CD4-positive, alpha-beta T cell (primary cell): ENCODE measurements at places on chromosomes 5 and 9.
A peak's percentile ranks its signal among the peaks of the same experiment; 100 is the strongest.

DNA sequence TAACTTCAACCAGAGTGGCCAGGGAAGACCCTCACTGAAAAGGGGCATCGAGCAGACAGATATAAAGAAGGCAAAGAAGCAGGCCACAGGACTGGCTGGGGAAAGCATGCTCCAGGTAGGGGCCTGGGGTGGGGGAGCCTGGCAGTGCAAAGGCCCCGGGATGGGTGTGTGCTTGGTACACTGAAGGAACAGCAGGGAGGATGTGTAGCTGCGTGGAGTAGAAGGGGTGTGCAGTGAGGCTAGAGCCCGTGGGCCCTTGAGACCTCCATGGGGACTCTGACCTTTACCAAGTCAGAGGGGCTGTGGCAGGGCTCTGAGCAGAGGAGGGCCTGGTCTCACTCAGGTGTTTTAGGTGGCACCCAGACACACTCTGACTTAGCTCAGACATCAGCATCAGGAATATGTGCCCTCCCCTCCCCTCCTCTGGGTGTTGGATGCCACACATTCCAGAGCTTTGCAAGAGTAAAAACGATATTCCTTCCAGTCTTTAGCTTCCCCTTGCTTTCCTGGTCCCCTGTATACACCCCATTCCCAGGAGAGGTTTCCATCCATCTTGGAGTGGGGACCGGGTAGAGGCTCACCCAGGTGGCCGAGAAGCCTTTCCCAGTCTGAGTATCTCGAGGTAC is 7.6 kb downstream of the TRIM7 start:
- no peak for DNase-seq

- no peak for DNase-seq
Measured at GRCh38 chr5:105696440-105696839, 1974.3 kb downstream of the EFNA5 start.

- DNase-seq, result no peak
Measured at GRCh38 chr5:72096602-72097188, 10.6 kb upstream of the MAP1B start.

- DNase-seq, result no peak
Measured at GRCh38 chr5:144433893-144434292, 263.2 kb downstream of the KCTD16 start.

DNA sequence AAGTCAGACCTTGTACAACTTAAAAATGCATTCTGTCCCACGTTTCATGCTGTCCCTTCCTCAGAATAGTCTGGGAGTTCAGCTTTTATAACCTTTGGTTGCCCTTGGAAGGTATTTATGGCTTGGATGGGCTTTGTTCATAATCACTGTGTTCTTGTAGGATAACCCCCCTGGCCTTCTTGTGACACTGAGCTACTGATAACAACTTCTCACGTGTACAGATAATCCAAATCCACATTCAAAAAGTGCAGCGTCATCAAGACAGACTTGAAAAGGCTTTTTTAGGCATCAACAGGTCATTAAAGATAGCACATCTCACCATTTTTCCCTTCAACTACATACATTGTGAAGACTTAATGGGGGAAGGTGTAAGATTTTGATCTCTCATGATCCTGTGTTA is 42.0 kb downstream of the SLC1A3 start:
- DNase-seq, result no peak

- no peak for DNase-seq
Measured at GRCh38 chr5:172002310-172002709, 4.1 kb downstream of the FBXW11 start.

DNA sequence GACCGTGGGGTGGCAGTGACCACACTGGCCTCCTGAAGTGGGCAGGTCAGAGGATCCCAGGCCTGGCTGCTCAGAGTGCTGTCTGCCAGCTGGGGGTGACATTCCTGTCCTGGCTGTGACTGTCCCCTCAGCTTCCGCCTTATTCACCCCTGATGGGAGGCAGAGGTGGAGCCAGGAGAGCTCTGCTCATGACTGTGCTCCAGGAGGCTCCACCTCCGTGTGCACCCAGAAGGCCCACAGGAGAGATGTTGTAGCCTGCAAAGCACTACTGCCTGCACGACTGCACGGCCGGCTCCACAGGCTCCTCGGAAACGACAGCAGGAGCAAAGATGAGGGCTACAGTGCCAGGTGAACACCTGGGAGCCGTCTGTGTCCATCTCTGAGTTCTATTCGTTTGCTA is 60.9 kb downstream of the ROPN1L start:
- DNase-seq, result no peak

- DNase-seq, result no peak
Measured at GRCh38 chr5:55218967-55219366, 8.1 kb downstream of the MCIDAS start.

- no peak for DNase-seq
Measured at GRCh38 chr9:93699650-93700049, 123.3 kb downstream of the PHF2 start.

DNA sequence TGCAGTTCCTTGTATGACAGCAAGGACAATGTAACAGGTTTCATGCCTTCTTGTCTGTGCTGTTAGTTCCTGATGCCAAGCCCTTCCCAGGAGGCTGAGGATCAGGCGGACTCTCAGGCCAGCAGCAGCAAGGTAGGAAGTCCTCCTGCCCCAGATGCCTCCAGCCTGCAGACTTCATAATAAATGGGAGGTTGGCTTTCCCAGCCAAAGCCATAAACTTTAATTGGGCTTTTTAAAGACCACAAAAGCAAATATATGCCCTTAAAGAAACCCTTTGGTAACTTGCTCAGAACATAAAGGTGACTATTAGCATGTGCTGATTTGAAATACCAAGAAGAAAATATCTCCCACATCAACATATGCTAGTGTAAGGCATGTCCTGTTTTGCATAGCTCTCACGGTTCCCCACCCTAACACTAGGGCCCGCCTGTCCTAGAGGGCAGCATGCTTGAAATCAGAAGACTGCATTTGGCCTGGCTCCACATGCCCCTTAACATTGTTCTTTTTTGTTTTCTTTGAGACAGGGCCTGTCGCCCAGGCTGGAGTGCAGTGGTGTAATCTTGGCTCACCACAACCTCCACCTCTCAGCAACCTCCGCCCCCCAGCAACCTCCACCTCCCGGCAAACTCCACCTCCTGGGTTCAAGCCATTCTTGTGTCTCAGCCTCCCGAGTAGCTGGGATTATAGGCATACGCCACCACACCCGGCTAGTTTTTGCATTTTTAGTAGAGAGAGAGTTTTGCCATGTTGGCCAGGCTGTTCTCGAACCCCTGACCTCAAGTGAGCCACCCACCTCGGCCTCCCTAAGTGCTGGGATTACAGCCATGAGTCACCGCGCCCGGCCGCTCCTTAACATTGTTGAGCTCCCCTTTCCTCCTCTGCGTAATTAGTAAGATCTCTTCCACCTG is 44.6 kb upstream of the FCN1 start:
- DNase-seq, result no peak

- no peak for DNase-seq
Measured at GRCh38 chr5:127812570-127812969, 109.4 kb downstream of the CCDC192 start.

DNA sequence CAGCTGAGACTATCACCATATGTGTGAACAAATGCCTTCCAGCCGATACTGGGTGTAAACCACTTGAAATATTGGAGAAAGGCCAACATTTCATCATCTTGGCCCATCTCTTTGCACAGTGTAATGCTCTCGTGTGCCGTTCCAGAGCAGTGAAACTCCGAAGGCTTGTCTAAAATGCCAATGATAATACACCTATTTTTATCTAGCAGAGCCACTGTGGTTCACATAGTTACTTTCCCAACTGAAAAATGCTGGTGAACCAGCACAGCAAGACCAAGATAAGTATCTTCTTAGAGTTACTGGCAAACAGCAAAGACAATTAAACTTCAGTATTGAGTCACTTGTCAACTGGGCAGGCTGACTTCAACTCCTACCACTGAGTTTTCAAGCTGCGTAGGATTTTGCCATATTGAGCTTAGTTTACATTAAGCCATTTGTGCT is 379.9 kb upstream of the ACTBL2 start:
- DNase-seq, result no peak

GRCh38 chr5:131218392-131218791 is 45.5 kb upstream of the CDC42SE2 start:
- no peak for DNase-seq

- DNase-seq, result peak; percentile 51
Measured at GRCh38 chr5:140631831-140632365, 1.1 kb downstream of the CD14 start.

- DNase-seq, result no peak
Measured at GRCh38 chr9:1140057-1140456, 89.9 kb downstream of the DMRT2 start.

- no peak for DNase-seq
Measured at GRCh38 chr9:135951889-135952663, 9.1 kb downstream of the UBAC1 start.

GRCh38 chr5:55031492-55031891 is 7.4 kb downstream of the GZMK start:
- DNase-seq, result no peak

DNA sequence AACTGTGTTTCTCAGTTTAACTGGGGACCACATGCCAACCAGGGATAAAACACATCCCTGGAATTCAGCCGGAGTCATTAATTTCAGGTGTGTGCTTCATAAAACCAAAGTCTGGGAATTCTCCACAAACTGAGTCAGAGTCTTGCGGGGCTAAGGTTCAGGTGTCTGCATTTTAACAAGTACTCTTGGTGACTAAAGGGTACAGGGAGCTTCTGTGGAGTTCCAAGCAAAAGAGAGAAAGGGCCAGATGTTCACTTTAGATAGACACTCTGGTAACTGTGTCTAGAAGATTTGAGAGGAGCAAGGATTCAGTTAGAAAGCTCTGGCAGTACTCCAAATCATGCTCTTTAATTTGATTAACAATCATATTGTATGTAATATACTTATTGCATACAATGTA is 4.0 kb downstream of the NADK2 start:
- DNase-seq, result no peak

DNA sequence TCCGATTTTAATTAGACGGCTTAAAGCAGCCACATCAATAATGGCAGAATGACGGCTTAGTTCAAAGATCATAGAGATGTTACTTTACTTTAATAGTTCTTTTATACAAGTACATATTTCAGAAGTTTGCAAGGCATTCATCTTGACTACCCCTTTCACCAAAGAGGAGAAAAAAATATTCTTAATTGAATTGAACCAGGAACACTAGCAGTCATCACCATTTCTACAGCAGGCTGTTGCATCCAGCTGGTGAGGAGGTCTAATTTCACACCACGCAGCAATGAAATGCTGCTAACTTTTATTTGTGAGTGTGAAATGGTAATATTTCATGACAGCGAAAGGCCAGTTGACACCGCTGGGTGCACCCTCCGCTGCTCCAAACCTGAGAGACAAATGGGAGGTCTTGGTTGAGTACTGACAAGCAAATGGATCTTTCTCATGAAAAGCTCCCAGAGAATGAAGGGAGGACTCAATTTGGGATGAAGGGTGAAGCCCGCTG is 322.2 kb downstream of the GLIS3 start:
- no peak for DNase-seq

GRCh38 chr9:6822696-6823095 is 64.9 kb downstream of the KDM4C start:
- DNase-seq, result no peak

GRCh38 chr5:15383469-15383868 is 116.5 kb upstream of the FBXL7 start:
- DNase-seq, result no peak

GRCh38 chr9:8136477-8136876 is 336.9 kb upstream of the DMAC1 start:
- DNase-seq, result no peak

DNA sequence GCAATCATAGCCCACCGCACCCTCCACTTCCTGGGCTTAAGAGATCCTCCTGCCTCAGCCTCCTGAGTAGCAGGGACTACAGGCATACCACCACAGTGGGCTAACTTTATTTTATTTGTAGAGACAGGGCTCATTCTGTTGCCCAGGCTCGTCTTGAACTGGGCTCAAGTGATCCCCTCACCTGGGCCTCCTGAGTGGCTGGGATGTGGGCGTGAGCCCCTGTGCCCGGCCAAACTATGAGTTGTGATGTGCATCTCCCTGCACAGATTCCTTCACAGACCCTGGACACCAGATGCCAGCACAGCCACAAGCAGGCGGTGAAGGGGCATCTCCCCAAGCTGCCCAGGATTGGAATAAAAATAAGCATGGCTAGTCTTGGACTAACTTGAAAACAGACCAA is 244.9 kb upstream of the IRX1 start:
- DNase-seq, result no peak

DNA sequence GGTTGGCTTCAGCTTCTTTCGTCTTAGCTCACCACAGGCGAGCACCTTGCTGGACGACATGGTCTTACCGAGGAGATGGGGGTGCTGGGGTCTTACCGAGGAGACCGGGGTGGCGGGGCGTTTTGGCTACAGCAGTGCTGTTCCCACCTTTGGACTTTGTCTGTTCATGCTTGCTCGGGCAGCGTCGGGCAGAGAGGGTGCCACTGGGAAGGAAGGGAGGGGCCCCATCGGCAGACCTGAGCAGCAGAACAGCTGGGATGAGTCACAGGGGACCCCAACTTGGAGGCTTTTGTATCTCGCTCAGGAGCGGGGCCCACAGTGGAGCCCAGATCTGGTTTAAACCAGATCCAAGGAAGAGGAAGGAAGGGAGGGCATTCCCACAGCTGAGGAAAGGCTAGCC is 106.0 kb upstream of the CACNA1B start:
- no peak for DNase-seq

GRCh38 chr9:95772320-95773052 is 103.0 kb upstream of the ERCC6L2 start:
- DNase-seq, result no peak

GRCh38 chr5:81749561-81750307 is 1.2 kb downstream of the SSBP2 start:
- peak; percentile 42 for DNase-seq

- peak; percentile 10 for DNase-seq
Measured at GRCh38 chr5:161803-162110, 29.5 kb upstream of the LRRC14B start.

DNA sequence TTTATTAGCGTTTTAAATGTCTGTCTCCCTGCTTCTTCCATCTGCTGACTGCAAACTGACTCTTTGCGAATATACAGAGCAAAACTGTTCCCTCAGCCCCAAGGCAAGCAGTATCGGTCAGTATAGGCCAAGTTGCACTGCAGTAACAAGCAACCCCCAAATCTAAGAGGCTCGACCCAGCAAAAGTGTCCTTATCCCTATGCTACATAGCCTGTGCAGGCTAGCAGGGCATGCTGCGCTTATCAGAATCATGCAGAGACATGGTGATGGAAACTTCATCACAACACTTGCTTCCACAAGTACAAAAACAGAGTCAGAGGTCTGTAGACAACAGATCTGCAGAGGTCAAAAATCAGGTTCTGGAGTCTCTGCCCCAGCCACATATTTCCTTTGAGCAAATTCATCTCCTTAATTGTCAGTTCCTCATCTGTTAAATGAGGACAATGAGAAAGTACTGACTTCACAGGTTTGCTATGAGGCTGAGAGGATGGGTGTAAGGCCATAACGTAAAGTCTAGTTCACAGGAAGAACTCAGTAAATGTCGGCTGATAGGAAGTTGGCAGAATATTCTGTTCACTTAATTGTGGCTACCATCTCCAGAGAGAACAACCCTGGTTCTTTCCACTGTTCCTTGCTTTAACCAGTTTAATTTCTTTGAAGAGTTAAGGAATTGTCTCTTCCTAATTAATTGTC is 9.6 kb upstream of the IL17B start:
- no peak for DNase-seq
